Spinal cord (tissue), 10 donors: ENCODE measurements at places on chromosomes 4 and X.

DNA sequence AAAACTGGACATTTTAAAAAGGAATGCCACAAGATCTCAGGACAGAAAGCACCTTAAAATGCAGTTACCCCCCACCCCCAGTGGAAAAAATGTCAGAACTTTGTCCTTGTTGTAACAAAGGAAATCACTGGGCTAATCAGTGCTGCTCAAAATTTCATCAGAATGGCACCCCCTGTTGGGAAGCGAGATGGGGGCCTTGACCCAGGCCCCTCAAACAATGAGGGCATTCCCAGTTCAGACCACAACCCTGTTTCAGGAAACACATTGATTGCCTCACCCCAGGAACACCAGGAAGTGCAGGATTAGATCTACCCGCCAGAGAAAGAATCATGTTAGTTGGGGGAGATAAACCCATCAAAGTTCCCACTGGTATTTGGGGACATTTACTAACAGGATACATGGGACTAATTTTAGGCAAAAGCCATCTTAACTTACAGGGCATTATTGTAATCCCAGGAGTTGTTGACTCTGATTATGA lies 16.4 kb downstream of the SPIN2B start:
- no peak for DNase-seq

DNA sequence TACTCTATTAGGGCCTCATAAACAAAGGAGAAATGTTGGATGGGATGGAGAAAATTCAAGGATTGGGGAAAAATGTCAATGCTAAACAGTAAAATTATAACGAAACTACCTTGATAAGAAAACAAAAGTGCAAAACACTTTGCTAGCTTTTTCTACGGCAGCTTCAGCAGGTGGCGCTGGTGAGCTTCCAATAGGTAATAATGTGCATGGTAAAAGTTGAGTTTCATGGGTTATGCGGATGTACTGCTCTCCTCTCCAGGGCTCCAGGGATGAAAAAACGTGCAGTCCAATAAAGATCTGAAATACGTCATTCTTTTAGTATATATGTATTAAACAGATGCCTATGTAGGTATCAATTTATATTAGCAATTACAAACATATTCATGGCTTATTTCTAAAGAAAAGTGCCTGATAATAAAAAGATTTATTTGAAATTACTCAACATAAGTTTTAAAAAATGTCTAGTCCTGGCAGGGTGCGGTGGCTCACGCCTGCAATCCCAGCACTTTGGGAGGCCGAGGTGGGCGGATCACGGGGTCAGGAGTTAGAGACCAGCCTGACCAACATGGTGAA lies 239.6 kb downstream of the GRXCR1 start:
- DNase-seq = peak; percentile 59

DNA sequence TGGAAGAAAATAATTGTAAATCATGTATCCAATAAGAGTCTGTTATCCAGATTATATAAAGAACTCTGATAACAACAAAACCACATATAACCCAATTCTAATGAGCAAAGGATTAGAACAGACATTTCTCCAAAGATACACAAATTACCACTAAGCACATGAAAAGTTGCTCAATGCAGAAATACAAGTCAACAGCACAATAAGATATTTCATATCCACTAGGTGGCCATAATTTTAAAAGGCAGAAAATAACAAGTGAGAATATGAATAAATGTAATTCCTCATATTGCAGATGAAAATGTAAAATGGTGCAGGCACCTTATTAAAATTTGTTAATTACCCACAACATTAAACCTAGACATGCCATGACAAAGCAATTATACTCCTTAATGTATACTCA lies 73.9 kb upstream of the ZCCHC13 start:
- DNase-seq = no peak

DNA sequence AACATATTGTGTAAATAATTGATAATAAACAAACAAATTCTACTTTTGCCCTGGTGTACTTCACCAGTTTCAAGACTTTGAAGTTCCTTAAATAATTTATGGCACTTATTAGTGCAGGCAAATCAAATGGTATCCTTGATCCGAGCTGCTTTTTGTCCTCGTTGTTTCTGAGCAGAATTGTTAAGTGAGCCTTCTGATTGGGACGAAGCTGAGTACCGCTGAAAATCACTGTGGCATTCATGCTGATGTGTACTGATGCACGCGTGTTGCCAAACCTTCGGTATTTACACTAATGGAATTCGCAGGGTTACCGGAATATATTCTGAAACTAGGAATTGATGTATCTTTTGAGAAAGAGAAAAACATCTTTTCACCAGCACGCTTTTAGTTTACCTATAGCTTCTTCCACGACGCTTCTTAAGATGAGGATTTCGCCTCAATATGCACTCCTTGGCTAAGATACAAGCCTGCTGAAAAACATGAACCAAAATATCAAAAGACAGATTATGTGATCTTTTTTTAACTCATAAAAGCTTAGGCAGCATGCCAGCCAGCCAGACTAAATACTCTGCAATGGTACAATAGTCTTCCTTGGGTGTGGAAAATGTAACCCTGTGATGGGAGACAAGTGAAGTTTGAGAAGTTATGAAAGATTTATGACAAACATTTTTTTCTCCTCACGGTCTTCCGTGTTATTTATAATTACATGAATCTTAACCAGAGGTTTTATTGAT lies 48.9 kb upstream of the TENM3 start:
- no peak for DNase-seq
